ENCODE measurements at places on chromosomes 1 and 21.

GRCh38 chr1:211024901-211025300, 109.0 kb downstream of the KCNH1 start:
- no peak for DNase-seq

DNA sequence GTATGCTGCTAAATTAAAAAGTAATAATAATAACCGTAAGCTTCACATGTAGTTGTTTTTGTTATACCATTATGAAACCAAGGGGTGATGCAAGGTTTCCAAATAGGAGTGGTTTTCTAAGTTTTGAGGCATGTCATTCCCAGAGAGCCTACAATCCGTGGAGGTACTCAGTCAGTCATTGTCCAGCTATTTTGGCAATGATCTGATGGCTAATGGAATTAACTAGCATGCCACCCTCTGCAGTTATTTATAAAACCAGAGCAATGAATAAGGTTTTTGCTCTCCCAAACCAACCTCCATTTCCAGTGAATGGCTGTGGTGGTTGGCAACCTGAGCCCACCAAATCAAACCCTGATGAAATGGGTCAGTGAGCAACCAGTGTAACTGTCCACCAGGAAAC, 106.4 kb downstream of the TBX15 start:
- DNase-seq, result no peak

DNA sequence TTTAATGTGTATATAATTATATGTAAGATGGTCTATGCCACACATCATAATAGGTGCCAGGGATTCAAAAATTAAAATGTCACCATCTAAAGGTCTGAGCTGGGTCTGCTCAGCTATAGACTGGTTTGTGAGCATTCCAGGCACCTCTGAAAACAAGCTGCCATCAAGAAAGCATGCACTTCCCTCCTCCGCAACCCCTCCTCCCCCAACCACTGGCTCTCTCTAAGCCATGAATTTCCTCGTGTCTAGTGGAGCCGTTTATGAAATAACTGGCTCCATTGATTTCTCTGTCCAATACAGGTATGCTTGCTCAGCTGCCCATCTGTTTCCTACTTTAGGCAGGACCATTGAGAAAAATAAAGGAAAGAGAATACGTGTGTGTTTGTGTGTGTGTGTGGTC, 522.6 kb upstream of the PLXNA2 start:
- DNase-seq, result peak; percentile 78

- peak; percentile 82 for DNase-seq
These were observed 33.9 kb upstream of the LGALS8 start for GRCh38 chr1:236489710-236490377.

- no peak for DNase-seq
These were observed 20.6 kb upstream of the WNT2B start for GRCh38 chr1:112488141-112488540.

GRCh38 chr1:76868916-76869315, 1.6 kb downstream of the ST6GALNAC5 start:
- peak; percentile 37 for DNase-seq

GRCh38 chr1:116254776-116255175, 118.3 kb upstream of the ATP1A1 start:
- DNase-seq, result no peak

DNA sequence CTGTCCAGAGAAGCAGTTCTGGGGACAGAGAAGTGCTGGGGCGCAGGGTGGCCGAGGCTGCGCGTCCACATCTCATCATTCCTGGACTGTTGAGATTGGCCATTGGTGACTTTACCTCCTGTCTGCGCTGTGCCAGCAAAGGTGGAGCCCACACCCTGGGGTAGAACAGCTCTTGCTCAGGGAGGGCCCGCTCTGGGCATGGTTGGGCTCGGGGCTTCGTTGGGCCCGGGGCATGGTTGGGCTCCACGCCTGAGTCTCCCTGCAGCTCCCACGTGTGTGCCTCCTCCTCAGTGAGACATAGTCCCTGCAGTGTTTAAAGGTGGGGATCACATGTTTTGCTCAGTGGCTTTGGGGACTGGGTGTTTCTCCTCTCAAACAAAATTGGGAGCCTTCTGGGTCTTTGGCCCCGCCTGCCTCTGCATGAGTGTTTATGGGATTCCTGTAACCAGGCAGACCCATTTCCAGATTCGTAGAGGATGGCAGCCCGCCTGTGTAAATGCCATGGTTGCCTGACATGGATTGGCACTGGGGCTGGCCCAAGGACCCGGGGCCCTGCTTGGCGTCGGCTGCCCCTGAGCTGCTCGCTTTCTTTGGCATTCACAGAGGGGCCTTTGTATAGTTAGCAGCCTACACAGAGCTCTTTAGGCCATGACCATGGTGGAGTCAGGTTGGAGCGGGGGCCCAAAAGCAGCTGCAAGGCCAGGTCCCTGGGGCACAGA, 104.6 kb downstream of the TLR5 start:
- DNase-seq, result no peak

GRCh38 chr1:201185527-201186128, 5.0 kb upstream of the IGFN1 start:
- DNase-seq, result no peak

DNA sequence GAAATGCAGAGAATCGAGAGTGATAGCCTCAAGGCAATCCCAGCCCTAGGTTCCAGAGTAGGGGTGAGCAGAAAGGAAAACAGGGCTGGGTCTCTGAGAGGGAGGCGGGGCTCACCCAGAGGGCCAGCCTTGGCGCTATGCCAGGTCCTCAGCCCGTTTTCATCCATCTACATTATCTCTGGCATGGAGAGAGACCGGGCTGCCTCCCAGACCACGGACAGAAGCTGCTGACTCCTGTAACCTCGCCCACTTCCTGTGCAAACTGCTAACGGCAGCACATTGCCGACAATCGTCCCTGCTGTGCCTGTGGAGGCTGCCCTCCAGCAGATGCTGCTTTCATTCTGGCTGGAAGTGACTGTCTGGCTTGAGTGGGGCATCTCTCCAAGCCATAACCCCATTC, 569.1 kb downstream of the NPHP4 start:
- no peak for DNase-seq

- DNase-seq, result peak; percentile 66
These were observed 81.9 kb downstream of the SPATA17 start for GRCh38 chr1:217712925-217713597.

DNA sequence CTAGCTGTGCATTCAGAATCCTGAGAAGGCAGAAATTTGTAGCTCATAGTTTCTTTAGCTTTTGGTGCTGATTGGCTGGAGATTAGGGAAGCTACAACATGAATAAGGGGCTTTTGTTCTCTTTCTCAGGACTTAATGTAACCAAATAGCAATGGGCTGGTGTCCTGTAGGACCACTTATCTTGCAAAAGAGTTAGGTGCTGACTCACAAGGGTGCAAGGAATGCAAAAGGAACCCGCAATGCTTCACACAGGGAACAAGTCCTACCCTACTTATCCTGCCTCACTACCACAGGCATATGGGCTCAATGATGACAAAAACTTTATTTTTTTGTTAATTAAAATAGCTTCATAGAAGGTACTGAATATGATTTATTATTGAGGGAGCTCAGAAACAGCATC, 541.5 kb downstream of the AMY1C start:
- DNase-seq, result no peak

DNA sequence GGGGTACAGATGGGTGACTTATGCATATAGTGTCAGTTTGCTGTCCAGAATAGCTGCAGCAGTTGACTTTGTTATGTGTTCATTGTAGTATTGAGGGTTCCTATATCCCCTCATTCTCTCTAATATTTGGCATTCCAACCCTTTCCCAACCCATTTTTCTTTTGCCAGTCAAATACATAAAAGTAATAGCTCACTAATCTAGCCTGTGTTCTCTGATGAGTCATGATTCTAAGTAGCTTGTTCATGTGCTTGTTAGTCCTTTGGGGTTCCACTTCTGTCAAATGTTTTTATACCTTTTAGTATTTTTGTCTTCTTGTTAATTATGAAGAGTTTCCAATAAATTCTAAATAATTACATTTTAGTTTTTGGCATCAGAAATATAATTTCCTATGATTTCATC, 99.2 kb upstream of the MROH9 start:
- DNase-seq, result peak; percentile 35

DNA sequence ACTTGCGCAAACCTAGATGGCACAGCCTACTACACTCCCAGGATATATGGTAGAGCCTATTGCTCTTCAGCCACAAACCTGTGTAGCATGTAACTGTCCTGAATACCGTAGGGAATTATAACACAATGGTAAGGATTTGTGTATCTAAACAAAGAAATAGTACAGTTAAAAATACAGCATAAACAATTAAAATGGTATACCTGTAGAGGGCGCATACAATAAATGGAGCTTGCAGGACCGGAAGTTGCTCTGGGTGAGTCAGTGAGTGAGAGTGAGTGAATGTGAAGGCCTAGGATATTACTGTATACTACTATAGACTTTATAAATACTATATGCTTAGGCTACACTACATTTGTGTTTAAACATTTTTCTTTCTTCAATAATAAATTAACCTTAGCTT, 99.3 kb downstream of the PLD5 start:
- DNase-seq, result peak; percentile 48

DNA sequence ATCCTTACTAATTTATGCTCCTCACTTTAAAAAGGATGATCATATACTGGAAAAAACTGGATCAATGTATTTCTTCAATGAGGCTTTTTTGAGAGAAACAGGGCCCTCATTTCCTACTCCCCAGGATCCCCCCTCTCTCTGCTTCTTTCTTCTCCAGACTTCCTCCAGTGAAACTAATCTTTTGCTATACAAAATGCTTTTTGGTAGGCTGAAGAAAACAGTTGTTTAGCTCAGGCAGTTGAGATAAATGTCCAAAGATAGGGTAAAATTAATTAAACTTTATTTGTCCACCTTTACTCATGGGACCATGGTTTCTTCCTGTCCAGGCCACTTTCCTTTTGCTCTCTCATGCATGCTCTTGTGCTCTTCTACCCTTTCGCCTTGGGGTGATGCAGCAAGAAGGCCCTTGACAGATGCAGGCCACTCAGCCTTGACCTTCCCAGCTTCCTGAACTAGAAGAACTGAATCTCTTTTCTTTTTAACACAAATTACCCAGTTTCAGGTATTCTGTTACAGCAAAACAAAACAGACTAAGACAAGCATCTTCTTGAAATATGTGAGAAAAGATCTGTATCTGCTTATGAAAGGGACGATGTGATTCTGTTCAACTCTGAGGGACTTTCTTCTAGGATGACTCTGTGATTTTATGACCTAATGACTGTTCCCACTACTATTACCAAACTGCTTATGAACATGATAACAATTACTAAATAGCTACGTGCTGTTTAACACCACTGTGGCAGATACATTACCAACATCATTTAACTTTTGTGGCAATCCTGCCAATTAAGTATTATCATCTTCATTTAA, 63.7 kb downstream of the NVL start:
- DNase-seq, result no peak

- peak; percentile 84 for DNase-seq
These were observed 4.5 kb downstream of the TTC24 start for GRCh38 chr1:156583821-156584622.

DNA sequence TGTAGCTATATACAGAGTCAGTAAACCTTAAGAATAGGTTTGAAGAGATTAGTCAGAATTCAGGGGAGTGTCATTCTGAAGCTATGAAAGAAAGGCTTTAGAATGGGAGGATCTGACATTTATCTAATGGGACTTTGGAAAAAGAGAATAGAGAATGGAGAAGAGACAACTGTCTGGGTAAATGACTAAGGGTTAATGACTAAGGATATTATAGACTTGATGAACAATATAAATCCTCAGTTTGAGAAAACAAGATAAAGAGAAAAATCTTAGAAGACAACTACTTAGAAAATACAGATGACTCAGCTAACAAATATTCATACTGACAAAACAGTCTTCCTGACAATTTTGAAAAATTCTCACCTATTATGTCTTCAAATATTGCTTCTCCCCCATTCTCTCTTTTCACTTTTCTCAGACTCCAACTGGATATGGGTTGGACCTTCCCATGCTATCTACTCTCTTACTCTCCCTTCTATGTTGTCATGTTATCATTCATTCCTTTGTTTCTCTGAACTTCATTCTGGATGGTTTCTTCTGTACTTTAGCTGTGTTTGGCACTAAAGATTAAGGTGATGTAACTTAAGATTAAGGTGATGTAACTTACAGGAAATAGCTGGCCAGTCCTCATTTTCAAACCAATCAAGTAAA, 20.4 kb downstream of the SLC16A1 start:
- no peak for DNase-seq

DNA sequence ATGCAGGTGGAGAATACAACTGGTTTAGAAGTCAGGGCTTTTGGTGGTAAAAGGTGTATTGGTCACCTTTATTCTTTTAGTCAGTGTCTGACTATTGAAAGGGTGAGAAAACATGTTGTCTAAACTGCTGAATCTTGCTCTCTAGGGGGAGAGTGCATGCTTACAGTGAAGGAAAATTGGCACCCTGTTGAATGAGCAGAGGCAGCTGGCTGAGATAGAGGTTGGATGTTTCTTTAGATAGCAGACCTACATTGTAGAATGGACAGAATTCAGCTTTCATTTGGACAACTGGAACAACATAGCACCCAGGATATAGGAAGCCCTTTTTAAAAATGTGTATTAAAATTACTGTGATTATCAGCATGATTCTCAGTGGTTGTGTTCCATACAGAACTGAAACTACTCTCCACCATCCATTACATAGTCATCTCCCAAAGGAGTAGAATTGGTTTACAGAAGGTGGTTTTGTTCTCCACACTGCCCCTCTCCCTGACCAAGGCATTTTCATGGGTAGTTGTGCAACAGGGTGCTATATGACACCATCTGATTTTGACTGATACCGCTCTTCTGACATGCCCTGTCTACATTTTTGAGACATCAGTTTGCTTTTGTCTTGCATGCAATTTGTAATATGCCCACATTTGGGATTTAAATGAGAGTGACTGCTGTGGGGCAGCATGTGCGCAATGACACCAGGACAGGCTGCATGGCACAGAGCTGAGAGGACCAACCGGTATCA, 16.2 kb downstream of the RHOU start:
- no peak for DNase-seq

DNA sequence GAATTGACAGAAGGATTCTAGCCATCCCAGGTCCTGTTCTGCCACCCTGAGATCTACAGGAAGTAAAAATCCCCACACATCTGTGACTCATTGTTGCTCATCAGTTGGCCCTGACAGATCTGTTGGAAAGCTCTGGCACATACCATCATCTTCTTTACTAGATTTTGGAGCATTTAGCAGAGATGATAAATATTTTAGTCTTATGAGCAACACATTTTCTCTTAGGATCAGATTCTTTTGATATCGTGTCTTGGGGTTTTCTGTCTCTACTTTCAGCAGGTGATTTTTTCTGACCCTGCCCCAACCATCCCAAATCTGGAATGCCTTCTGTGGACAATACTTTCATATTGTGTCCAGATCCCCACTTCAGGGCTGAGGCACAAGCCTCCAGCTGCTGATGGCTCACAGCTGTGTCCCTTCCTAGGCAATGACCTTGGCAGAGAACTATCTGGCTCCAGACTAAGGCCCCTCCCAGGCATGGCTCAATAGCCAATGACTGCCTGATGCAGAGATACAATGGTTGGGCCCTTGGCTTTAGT, 102.8 kb downstream of the GDAP2 start:
- DNase-seq, result peak; percentile 37

DNA sequence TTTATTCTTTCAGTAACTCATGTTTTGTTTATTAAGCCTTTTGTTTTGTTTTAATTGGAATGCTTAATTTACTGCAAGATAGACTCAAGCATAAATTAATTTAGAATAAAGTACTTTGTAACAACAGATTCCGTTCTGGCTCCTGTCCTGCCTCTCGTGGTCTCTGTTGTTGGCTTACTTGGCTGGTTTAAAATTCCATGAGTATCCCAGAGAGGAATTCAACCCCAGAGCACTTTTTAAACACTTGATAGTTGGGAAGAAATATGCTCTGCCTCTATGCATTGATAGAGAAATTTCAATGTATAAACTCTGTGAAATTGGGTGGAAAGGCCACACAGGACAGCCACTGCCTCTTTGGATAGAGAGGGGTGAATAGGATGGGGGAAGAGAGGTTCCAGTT, 89.7 kb downstream of the ATP5PO start:
- no peak for DNase-seq

- no peak for DNase-seq
These were observed 29.8 kb upstream of the KIAA0040 start for GRCh38 chr1:175222296-175222938.
